ENCODE measurements at places on chromosomes 4 and X. TPM values are rescaled to one million over a fixed set of nuclear protein-coding genes. Genes with fewer than 3 reads are reported as not detected.

DNA sequence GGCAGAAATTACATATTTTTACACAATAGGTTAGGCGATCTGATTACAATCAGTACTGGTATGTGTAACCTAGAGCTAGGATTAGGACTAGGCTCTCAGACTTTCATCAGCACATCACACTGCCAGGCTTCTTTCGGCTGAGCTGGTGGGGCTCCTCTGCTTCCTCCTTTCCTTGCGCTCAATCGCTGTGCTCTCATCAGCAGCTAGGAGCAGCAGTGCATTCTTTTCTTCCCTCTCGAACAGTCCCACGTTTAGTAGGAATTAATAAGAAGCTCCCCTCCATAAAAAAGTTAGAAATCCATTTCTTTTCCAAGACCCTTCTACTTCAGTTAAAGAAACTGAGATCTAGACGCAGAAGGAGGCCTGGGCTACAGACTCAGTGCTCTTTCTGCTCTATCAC is 350.4 kb downstream of the SPRY1 start:
- no peak for DNase-seq

DNA sequence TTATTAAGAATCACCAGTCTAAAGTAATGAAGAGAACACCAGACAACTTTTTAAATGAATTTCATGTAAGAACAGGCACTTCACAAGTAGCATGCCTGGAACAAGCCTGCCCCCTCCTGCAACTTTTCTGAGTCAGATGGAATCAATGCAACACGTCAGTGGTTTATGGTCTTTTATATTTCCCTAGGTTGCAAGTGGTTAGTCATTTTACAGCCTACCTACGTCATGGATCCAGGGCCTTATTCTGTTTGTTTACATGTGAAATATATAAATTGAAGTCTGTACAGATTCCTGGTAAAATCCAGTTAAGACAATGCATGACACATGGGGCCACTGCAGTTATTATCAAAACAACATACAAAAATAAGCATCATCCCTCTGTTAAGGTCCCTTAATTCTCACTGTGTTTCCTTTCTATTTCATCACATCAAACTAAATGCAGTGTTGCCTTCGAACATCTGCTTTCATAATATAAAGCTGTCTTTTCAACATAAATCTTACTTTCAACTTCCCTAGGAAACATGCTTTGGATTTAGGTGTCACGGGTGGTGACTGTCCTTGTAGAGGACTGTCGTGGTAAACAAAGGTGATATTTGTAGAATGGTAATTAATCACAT is 309.3 kb downstream of the FRMPD4 start:
- no peak for DNase-seq

GRCh38 chr4:46441136-46441859 is 51.4 kb upstream of the GABRA2 start:
- no peak for DNase-seq

DNA sequence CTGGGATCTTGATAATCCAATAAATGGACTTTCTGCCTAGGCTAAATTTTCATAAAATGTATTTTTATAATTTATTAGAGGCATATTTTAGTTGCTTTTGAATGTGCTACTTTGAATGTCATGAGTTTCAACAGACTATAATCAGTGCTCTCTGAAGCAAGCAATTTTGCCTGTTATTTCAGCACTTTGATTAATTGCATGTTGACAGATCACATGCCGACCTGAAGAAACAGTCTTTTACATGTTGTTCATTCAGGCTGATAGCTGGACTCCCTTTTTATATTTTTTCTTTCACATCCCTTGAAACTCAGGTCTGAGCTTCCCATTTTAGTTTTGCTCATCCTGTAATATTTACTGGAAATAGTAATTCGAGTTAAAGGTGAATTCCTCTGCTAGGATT is 341.0 kb downstream of the NAP1L3 start:
- DNase-seq: no peak

The TRO gene
- total RNA-seq: 1.8 TPM

DNA sequence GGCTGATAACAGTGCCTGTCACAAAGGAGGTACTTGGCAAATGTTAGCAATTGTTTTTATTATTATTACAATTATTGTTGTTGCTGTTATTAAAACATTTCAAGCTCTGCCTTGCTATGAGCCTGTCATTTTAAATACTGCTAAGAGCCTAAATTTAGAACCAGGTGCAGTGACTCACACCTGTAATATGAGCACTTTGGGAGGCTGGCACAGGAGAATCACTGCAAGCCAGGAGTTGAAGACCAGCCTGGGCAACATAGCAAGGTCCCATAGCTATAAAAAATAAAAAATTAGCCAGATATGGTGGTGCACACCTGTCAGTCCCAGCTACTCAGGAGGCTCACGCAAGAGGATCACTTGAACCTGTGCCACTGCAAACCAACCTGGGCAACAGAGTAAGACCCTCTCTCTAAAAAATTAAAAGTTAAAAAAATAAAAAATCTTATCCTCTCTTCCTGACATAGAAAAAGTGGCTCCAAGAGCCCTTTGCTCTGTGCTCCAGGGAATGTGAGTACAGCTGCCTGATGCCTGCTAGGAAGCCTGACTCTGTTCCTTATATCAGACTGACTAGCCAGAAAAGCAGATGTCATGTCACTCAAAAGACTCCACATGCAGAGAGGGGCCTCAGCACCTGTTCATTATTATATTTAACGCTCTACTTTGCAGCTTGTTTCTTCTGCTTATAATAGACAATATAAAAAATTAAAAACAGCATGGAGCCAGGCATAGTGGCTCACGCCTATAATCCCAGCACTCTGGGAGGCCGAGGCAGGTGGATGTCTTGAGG is 234.0 kb downstream of the OPHN1 start:
- no peak for DNase-seq

DNA sequence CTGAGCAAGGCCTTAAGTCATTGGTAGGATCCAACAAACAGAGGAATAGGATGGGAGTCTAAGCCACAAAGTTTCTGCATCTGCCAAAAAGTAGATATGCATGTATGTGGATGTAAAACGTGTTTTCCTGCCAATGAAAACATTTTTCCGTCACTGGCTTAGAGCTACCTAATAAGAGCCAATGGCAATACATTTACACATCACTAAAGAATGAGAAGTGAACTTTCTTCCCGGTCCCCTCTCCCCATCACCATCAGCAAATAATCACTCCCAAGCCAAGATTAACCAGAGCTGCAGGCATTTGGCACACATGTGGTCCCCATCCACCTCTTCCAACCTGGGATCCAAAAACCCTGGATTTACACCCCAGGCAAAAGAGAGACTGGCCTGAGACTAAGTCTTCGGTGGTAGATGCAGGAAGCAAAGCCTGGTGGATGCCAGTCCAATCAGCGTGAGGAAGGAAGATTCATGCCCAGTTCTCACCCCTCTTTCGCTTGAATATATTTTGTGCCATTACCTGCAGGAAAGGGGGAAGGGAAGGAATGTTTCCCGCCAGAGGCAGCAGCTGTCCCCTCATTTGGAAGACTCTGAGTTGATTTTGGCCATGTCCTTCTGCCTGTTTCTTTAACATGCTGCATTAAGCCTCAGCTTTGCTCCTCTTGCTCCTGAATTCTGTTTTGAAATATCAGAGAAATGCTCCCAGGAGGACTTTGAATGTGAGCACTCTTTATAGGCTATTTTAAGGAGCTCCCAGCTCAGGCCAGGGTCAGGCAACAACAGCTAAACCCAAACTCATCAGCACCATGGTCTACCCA is 131.4 kb downstream of the CHIC2 start:
- DNase-seq: no peak

- no peak for DNase-seq
Observed at GRCh38 chrX:29528281-29528680, 687.1 kb upstream of the MAGEB2 start.

The ZMAT1 gene
- total RNA-seq: 6.7 TPM

GRCh38 chrX:2513121-2513664 is 12.4 kb upstream of the DHRSX start:
- DNase-seq: no peak
